ENCODE measurements at places on chromosomes 11 and 22.

DNA sequence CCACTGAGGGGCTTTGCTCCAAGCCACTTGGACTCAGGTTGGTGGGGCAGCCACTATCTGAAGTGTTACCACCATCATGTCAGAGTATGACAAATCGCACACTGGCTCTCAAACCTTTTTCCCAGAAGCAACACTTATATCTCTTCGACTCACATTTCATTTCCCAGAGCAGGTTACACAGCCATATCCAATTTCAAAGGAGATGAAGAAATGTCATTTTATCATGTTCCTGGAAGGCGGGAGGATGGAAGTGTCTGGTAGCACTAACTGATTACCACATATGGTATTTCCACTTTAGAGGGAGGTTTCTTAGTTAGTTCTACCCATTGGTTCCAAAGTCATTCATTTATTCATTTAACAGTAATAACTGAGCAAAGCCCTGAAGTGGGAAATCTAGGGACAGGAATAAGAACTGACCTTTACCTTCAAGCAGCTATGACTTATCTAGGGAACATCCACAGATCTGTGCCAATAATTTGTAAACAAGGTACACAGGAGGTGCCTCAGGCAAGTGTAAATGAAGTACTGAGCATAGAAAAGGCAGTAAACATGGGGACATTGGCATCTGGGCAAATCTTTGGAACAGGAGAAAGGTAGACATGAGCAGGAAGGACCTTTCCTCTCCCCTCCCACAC is 54.9 kb upstream of the LRRC55 start:
- DNase-seq = no peak

DNA sequence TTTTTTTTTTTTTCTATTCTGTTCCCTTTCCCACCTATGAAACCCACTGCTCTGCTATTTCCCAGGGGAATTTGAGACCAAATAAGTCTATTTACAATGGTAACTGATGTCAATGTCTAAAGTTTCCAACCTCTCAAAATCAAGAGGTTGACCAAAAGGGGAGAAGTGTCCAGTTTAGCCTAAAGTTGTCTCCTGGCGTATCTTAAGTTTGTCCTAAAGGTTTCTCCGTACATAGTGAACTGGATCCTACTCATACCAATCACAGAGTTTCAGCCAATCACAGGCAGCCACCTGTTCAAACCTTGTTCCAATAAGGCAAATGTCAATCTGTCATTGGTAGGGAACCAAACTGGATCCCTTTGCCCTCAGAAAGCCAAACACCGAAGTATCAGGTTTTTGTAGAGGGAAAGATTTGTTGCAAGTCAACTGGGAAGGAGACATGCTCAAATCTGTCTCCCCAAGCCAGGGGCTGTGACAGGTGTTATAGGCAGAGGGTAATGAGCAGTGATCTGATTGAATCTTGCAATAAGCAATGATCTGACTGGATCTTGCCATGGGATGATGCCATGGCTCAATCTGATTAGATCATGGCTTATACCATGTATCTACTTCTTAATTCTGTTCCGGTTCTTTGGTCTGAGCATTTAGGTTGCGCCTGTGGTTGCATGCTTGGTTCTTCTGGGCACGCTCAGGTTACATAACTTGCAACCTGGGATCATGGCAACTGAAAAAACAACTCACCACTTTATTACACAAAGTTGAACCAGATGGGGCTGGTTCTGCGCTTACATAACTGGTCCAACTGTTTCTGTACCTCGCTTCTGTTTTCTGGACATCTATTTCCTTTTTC is 1.1 kb upstream of the VPS37C start:
- DNase-seq = peak; percentile 26

DNA sequence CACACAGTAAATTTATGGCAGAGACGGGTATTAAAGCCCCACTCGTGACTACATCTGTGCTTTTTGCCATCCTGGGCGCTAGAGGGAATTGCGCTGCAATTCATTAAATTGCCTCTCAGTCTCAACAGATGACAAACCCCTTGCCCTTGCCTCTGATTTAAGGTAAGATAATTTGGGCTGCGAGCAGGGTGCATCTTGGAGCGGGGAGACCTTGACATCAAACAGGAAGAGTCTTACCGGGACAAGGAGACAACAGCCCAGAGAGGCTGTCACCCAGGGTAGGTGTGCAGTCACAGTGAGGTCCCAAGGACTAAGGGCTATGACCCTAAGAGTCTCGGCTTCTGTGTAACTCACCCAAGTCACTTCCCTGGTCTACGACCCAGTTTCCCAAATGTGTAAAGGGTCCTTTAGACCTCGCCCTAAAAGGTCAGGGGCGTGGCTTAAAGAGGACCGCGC is 449 bp upstream of the TOM1 start:
- DNase-seq = peak; percentile 60

DNA sequence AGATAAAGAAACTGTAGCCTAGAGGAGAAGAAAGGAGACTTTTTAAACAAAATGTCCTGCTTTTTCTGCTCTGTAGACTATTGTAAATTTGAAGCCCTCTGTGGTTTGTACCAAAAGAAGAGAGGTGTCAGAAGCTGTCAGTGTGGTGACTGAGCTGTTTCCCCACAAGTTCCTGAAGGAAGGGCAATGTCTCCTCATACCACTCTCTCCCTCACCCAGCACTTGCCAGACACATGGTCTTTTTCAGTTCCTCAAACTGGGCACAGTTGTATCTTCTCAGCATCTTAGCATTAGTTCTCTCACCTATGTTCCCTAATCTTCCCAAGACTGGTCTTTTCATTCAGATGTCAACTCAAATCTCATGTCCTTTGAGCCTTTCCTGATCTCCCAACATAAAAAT is 4.3 kb downstream of the BCO2 start:
- DNase-seq = no peak

DNA sequence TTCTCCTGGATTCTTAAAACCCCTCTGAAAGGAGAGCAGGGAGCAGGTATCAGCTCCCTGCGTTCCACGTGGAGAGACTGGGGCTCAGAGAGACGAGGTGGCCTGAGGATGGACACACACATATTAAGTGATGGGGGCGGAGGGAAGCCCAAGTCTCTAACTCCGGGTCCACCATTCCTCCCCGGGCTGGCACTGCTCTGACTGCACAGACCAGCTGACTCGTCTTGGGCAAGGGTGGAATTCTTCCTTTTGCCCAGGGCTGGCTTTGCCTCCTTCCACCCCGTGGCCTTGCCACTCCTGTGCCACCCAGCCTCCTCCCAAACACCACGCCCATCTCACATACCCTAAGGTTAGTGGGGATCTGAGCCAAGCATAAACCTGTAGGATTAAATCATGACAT is 65.0 kb downstream of the BUD13 start:
- no peak for DNase-seq

DNA sequence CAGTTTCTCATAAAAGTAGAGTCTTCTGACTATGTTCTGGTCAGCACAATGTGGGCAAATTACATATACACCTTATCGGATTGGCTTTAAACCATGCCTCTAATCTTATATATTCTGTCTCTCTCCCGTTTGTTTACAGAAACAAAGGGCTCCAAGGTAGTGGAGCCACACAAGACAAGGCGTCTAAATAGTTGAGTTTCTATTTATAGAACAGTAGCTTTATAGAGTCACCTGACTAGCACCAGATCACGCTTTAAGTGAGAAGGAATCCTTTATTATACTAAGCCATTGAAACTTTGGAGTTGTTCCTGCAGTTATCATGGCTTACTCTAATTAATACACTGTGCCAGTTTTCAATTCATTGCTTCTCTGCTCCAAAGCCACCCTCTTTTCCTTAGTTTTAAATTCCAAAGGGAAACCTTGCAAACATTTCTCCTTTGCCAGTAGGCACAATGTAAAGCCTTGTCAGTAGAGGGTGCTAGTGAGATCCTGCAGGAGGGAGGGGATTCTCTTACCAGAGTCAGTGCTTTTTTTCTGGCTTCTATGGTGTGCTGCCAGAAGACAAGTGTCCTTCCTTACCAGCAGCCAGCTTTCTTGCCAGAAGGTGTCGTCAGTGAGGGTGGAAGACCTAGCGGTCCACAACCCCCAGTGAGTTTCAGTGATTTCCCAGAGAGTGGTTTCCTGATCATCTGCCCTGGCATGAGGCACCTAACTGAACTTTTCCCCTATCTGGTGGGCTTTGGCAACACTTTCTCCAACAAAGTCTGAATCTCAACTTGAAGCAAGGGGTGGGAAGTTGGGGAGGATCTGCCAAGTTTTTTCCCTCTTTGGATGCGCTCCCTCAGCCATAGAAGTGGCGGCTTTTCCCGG is 71.7 kb downstream of the RAB38 start:
- peak; percentile 67 for DNase-seq

- DNase-seq = no peak
These were observed 46.7 kb downstream of the PACS1 start for GRCh38 chr11:66116576-66117361.

DNA sequence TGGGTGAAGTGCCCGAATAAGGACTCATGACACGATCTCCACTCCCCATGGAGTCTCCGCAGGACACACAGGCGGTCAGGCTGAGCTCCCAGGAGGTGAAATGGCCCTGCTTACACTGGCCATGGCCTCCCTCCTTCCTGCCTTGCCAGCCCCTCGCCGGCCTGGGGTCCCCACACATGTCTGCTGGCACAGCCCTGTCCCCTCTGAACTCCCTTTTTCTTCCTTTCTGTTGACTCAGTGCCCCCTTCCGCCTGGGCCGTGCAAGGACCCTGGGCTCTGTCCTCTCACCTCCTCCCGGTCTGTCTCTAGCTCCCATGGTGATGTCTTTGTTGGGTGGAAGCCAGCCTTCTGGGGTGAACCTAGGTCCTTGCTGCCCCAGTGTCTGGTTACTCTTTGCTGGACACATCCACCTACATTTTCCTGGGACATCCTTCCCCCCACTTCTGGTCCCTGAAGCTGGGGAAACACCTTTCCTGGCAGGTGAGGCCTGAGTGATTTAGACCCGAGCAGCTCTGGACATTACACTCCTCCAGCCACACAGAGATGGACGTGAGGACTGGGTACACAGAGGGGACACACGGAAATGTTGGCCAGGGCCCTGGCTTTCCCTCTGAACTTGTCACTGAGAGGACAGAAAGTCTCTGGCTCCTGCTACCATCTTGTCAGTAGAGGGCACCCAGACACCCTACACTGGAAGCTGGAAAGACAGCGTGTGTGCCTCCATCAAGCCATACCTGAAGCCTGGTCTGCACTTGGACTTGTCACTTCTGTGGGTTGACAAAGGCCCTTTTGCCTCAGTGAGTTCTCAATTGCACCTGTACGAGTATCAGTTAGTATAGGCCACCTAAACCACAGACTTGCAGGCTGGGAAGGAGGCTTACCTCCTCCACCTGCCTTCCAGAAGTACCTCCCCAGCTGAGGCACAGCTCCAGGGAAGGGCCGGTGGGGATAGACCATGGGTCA is 864.3 kb downstream of the TBC1D22A start:
- peak; percentile 31 for DNase-seq

DNA sequence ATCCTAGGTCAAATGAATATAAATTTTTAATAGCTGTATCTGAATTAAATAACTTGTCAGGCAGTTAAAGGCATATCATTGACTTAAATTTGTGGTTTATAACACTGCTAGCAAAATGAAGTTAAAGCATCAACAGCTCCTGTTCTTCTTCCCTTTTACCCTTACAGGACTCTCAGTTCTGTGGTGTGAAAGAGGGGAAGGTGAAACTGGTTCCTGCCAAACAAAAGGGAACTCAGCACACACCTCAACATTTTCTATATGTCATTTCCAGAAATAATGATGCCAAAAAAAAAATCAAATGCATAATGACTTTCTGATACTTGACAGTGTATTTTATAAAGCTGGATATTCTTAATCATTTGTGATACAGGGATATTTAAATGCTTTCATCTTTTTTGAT is 21.2 kb downstream of the ARL14EP start:
- no peak for DNase-seq

GRCh38 chr22:25564320-25564978 is at the start of gene GRK3:
Gene GRK3 (plus strand): TSS chr22:25564675. CDS start chr22:25565041, 366 bp downstream.
- peak; percentile 97 for DNase-seq

DNA sequence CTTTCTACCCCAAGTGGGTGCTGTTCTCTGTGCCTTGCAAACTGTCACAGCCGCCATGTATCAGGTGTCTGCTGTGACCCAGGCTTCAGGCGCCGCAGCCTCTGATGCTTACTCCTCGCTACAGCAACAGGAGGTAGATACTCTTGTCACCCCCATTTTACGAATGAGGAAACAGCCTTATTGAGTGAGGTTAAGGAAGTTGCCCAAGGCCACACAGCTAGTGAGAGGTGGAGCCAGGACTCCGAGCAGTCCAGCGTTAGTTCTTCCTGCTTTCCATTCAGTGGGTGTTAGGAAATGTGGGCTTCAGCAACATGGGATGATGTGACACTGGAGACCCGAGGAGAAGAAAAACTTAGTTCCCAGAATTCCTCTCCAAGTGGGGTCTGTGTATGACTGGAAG is 14.3 kb downstream of the RNF215 start:
- no peak for DNase-seq

- peak; percentile 18 for DNase-seq
These were observed 599 bp downstream of the SIK3 start for GRCh38 chr11:117097389-117098268.

GRCh38 chr11:126462422-126462821 is 106.9 kb downstream of the ST3GAL4 start:
- DNase-seq = no peak

DNA sequence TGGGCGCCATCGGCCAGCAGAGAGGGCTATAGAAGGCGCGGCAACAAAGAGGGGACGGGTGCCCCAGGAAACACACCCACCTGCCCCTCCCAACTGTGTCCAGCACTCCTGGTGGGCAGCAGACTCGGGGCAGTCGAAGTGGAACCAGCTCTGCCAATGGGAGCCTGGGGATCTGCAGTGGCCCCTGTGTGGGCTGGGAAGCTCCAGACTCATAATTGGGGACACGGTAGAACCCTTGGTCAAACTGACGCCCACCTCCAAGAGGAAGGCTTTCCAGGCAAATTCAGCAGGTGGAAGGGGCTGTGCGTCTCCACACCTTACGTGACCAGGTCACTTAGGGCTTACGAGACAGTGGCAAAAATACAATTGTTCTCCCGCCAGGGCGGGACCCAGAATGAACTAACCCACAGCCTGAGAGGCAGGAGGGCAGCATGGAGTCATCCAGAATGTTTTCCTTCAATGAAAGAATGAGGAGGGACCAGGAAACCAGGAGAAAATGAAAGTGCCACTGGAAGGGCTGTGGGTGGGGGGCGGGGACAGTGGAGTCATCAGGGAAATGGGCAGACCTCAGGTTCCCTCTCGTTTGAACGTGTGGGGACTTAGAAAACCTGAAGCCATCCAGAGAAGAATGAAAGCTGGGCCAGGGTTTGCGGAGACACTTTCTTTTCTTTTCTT is 53.2 kb upstream of the SHANK2 start:
- DNase-seq = no peak

- DNase-seq = no peak
These were observed 67.4 kb upstream of the SLC22A12 start for GRCh38 chr11:64523456-64524157.

Measured in urothelium cell line (cell line).